Activated CD4-positive, alpha-beta T cell treated with anti-CD3 and anti-CD28 coated beads, Interleukin-2, amount 10 ng/mL, durations not matched to agents 7 days and 5 days (primary cell): ENCODE measurements at places on chromosomes 4 and X. TPM values are rescaled to one million over a fixed set of nuclear protein-coding genes. Genes with fewer than 3 reads are reported as not detected.
A peak's percentile ranks its signal among the peaks of the same experiment; 100 is the strongest.

DNA sequence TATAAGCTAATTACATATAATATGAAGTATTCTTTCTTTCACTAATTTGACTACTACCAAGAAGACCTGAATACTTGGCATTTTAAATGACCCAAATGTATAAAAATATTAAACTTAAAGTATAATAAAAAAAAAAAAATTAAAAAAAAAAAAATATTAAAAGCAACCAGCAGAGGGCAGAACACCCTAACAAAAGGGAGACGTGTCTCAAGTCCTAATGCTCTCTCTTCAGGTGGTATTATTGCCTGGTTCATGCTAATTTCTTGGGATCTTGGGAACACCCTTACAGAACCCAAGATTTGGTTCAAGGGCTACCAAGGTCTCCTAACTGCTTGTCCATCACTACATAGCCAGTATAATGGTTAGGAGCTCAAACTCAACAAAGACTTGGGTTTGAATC lies 754.8 kb downstream of the RAB28 start:
- DNase-seq, result no peak
- H3K27ac ChIP-seq, result no peak overlapping the region
- no peaks in the 10 kb centered on the region for H3K27me3 ChIP-seq
- H3K36me3 ChIP-seq, result no peaks in the 10 kb centered on the region

DNA sequence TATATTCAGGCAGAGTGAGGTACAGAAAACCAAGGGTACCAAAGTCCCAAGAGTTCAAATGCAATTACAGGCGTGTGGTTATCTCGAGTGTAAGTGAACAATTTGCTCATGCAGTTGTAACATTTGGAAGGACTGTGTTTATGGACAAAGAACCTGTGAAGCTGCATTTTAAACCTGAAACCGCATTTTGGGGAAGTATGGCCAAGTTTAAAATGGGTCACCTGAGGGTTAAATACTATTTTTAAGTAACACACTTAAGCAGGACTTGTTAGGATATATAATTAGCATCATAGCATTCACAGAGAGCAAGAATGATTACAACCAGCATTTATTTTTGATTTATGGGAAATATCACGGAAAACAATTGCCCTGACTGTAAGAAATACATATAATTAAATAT lies 79.1 kb upstream of the LCORL start:
- H3K4me1 ChIP-seq, result no peaks in the 10 kb centered on the region
- no peak overlapping the region for H3K4me3 ChIP-seq
- no peak for DNase-seq
- H3K27me3 ChIP-seq, result no peaks in the 10 kb centered on the region
- no peaks in the 10 kb centered on the region for H3K36me3 ChIP-seq

DNA sequence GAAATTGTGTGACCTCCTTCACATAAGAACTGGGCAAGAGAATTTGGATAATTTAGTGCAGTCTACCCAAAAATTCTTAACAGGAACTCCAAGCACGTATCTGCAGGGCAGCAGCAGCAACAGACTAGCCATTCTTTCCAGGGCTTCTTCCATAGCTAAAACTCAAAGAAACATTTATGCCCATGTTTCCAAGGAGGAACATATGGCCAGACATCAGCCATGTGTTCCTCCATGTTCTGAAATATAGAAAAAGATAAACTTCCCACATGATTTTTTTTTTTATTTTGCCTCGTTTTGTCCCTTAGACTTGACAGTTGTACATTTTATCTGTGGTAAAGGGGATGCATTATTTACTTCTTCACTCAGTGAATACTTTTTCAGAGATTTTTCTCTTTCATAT lies 27.6 kb upstream of the CYBB start:
- DNase-seq, result no peak
- H3K27ac ChIP-seq, result no peak overlapping the region
- no peaks in the 10 kb centered on the region for H3K27me3 ChIP-seq
- H3K36me3 ChIP-seq, result peaks cover 14% of the 10 kb centered on the region
- peaks cover 10% of the 10 kb centered on the region for H3K4me1 ChIP-seq

DNA sequence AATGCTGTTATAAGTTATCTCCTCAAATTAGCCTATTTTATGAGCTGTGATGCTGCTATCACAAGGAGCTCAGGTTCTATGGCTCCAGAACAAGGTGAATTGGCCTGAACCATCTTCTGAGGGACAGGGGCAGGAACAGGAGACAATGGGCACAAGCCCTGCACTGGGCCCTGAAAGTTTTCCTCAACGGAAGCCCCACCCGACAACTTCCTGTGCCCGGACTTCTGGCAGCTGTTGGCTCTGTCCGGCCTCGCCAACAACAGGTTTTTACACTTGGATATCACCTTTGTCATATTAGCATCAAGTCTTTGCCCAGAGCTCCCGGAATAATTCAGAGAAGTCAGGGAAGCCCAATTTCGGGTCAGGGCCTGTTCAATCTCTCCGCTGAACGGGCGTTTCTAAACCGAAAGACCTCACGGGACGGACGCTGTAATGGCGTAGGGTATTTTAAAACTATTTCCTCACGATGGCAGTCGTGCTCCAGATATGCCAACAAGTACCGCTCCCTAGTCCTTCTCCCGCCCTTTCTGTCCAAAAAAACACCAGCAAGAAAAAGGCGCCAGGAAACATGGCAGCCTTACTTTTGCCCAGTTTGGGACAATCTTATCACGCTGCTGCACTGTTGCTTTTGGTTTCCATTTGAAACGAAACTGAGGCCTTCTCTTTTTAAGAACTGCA lies 201.0 kb upstream of the STK26 start:
- H3K36me3 ChIP-seq, result peaks cover 7% of the 10 kb centered on the region
- no peak for DNase-seq
- H3K4me1 ChIP-seq, result peaks cover 24% of the 10 kb centered on the region
- H3K27ac ChIP-seq, result peak overlapping the region; percentile 54
- no peaks in the 10 kb centered on the region for H3K27me3 ChIP-seq

DNA sequence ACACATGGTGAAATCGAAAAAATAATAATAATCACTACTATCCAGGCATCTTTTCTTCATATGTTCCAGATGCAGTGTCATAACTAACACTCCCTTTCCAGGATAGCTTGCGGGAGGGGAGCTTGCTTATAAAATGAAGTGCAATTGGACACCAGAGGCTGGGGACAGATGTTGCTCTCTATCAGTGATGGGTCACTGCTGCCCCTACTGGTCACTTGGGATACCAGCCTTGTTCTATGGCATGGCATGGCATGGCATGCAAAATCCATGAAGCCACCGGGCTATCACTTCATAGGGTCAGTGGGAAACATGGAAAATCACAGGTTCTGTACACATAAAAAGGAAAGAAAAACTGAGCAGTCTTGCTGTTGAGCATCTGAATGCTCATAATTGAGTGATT lies 168.1 kb downstream of the GLRA2 start:
- no peaks in the 10 kb centered on the region for H3K27me3 ChIP-seq
- H3K27ac ChIP-seq, result no peak overlapping the region

DNA sequence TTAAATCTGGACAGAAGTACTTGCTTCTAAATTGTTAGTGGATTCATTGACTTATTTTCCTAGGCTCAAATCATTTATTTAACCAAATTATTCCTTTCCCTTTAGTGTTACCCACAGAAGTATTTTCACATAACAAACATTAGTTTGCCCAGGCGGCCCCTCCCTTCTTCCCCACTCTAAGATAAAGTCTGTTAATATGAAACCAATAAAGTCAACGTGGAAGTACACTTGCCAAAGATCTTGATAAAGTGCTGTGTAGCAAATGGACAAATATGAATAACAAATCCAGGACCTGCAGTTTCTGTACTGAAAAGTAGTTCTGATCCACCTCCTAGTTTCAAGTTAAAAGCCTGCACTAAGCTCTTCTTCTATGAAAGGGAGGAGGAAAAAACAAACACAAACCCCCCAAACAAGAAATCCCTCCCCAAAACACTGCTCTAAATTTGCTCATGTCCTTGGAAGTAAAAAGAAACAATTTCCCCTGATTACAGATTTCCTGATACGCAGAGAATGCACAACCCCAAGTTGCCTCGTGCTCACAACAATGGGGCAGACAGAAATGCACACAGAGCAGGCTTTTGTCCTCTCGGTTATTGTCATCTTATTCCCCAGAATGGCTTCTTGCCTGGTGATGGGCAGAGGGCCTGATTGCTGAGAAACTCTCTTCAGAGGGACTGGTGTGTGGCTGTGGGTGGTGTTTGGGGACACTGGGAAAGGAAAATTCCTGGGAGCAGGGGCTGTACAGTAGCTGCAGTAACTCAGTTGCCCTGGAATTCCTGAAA lies 23.2 kb downstream of the TMSB4X start:
- H3K4me1 ChIP-seq, result peaks cover 69% of the 10 kb centered on the region
- H3K4me3 ChIP-seq, result peak overlapping the region; percentile 46
- peak overlapping the region; percentile 96 for H3K27ac ChIP-seq
- peaks cover 8% of the 10 kb centered on the region for H3K36me3 ChIP-seq

- no peaks in the 10 kb centered on the region for H3K27me3 ChIP-seq
- H3K36me3 ChIP-seq, result peaks cover 46% of the 10 kb centered on the region
- H3K4me1 ChIP-seq, result peaks cover 11% of the 10 kb centered on the region
- H3K27ac ChIP-seq, result no peak overlapping the region
- DNase-seq, result no peak
Observed at GRCh38 chr4:37649268-37649667, 36.9 kb downstream of the RELL1 start.

GRCh38 chr4:94115687-94116086 lies 92.0 kb upstream of the SMARCAD1 start:
- H3K27ac ChIP-seq, result no peak overlapping the region
- no peaks in the 10 kb centered on the region for H3K36me3 ChIP-seq
- no peaks in the 10 kb centered on the region for H3K4me1 ChIP-seq
- DNase-seq, result no peak

GRCh38 chr4:71441186-71442169 lies 102.7 kb downstream of the SLC4A4 start:
- H3K36me3 ChIP-seq, result no peaks in the 10 kb centered on the region
- no peaks in the 10 kb centered on the region for H3K4me1 ChIP-seq
- no peak overlapping the region for H3K4me3 ChIP-seq
- no peak overlapping the region for H3K27ac ChIP-seq
- H3K27me3 ChIP-seq, result no peaks in the 10 kb centered on the region

GRCh38 chr4:61044837-61045236 lies 155.3 kb upstream of the ADGRL3 start:
- H3K4me3 ChIP-seq, result no peak overlapping the region
- H3K4me1 ChIP-seq, result no peaks in the 10 kb centered on the region
- no peaks in the 10 kb centered on the region for H3K27me3 ChIP-seq
- H3K27ac ChIP-seq, result no peak overlapping the region

- H3K36me3 ChIP-seq, result no peaks in the 10 kb centered on the region
- H3K27ac ChIP-seq, result no peak overlapping the region
- H3K4me1 ChIP-seq, result no peaks in the 10 kb centered on the region
- H3K27me3 ChIP-seq, result peaks cover 2% of the 10 kb centered on the region
- no peak overlapping the region for H3K4me3 ChIP-seq
Observed at GRCh38 chr4:44772340-44772739, 46.0 kb upstream of the GNPDA2 start.

GRCh38 chr4:99078336-99078735 lies 10.3 kb downstream of the ADH5 start:
- DNase-seq, result no peak
- H3K27me3 ChIP-seq, result no peaks in the 10 kb centered on the region
- H3K4me1 ChIP-seq, result peaks cover 12% of the 10 kb centered on the region
- no peak overlapping the region for H3K4me3 ChIP-seq
- no peak overlapping the region for H3K27ac ChIP-seq

DNA sequence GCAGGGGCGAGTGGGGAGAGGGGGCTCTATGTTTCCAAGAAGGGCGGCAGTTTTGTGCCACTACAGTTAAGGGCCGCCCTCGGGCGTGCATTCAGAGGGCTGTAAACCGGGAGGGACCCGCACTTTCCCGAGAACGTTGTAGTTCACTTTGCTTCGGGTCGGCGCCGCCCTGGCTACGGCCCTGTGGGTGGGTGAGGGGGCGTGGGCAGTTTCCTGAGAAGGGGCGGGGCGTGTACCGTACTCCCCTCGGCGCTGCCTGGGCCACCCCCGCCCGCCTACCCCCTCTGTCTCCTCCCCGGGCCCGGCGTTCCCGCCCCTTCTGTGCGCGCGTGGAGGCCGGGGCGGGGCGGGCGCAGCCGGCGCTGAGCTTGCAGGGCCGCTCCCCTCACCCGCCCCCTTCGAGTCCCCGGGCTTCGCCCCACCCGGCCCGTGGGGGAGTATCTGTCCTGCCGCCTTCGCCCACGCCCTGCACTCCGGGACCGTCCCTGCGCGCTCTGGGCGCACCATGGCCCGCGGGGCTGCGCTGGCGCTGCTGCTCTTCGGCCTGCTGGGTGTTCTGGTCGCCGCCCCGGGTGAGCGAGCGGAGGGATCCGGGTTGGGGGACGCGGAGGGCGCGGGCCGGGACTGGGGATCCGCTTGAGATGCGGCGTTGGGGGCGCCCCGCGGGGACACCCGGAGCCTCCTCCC lies at the start of gene CD99:
TSS of gene CD99 (plus strand) at position 440 of the 687 bp plus-strand sequence. CDS start at position 506, 66 bp downstream.
- peaks cover 37% of the 10 kb centered on the region for H3K4me1 ChIP-seq
- peak; percentile 90 for DNase-seq
- peak within 1 kb of the TSS; percentile 97 for H3K27ac ChIP-seq
- H3K27me3 ChIP-seq, result peaks cover 4% of the 10 kb centered on the region
- H3K4me3 ChIP-seq, result peak within 1 kb of the TSS; percentile 99

DNA sequence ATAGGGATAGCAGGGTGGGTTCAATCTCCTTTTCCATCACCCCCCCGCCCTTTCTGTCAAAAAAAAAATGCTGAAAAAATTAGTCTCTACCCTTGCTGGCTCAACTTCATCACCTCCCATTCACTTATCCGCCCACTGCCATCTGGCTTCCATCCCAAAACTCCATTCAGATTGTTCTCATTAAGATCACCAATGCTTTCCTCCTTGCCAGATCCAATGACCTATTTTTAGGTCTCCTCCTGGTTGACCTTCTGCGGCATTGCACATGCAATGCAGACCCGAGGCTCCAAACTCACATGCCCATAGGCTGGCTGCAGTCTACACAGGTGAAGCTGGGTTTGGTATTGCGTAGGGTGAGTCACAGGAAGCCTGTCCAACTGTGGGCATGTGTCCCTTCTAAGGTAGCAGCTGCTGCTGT lies 21.1 kb upstream of the STIM2 start:
- peaks cover 5% of the 10 kb centered on the region for H3K4me1 ChIP-seq
- no peak overlapping the region for H3K27ac ChIP-seq
- no peak for DNase-seq

The ZNF732 gene
- not detected for total RNA-seq

The PPEF2 gene
- total RNA-seq, result 0.12 TPM

The CXCL11 gene
- total RNA-seq, result not detected

The SPANXD gene
- not detected for total RNA-seq

The APLN gene
- 0.25 TPM for total RNA-seq

The REPS2 gene
- not detected for total RNA-seq
